Activated CD4-positive, alpha-beta T cell treated with anti-CD3 and anti-CD28 coated beads for 4 hours (primary cell): ENCODE measurements at places on chromosomes 3 and 15.

DNA sequence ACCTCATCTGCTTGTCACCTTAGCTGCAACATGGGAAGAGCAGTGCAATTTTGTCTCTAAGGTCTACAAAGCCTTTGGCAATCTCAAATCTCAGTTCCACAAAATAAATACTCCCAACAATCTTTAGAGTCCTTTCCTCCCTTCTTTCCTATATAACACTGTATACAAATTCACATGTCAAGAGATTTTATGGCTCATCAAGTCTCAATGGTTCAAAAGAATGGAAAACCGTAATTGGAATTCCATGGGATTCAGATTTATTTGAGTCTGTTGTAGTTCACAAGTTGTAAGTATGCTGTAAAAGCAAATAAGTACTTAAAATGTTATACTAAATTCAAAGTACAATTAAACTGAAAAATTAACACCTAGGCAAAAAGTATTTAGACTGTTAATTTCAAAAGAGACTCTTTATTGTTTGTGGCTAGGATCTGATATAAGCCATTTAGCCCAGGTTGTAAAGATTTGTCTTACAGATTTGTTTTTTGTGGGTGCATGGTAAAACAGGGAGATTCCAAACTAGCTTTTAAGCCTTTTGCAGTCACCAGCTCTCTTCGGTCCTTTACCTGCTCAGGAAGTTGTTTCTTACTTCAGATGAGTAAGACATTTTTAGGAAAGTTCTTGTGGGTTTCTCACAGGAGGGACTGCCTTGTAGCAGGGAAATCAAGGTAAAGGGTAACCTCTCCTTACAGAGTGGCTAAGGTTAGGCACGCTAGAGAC, 50.1 kb downstream of the CMSS1 start:
- no peak for DNase-seq

- DNase-seq, result no peak
These were observed 34.3 kb upstream of the TRAK1 start for GRCh38 chr3:42056840-42057239.

DNA sequence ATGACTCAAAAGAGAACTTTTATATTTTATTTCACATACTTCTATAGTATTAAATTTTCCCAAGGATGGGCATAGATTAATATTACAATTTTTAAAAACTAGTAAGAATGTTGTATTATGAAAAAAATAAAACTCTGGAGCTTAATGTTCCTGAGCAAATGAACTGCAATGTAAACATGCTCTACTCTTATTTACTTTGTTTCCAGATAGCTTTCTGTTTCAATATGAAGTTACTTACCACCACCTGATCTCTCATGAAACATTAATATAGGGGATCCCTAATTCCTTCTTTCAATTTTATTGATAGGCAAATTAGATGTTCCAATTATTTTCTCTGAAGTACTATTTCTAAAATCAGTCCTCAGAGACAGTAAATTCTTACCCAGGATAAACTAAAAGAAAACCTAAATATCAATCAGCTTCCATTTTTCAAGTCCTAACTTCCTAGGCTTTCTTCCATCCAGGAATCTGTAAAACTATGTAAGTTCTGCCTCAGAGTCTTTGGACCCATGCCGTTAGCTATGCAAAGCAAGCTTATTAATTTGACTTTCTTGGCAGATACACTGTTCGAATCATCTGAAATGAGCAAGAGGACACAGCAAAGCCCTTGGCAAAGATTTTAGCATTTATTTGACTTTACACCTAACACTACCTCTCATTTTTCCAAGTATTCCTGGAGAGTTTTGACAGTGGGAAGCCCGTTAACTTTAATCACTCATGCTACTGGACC, 93.2 kb downstream of the PLCH1 start:
- no peak for DNase-seq

DNA sequence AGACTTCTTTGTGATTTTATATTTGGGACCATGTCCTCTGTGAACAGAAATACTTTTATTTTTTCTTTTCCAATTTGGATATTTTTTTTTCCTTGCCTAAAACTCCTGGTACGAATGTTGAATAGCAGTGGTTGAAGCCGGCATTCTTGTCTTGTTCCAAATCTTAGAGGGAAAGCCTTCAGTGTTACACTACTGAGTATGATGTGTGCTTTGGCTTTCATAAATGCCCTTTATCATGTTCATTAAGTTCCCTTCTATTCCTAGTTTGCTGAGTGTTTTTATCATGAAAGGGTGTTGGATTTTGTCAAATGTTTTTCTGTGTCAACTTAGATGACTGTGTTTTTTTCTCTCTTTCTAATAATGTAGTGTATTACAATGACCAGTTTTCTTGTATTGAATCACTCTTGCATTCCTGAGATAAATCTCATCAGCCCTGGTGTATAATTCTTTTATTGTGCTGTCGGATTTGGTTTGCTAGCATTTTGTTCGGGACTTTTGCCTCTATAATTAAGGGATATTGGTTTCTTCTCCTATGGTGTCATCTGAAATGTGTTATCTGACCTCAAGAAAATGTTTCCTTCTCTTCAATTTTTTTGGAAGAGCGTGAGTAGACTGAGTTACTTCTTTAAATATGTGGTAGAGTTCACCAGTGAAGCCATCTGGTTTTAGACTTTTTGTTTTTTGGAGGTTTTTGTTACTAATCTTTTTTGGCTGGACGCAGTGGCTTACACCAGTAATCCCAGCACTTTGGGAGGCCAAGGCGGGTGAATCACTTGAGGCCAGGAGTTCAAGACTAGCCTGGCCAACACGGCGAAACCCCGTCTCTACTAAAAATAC, 33.3 kb downstream of the MAP1A start:
- no peak for DNase-seq

DNA sequence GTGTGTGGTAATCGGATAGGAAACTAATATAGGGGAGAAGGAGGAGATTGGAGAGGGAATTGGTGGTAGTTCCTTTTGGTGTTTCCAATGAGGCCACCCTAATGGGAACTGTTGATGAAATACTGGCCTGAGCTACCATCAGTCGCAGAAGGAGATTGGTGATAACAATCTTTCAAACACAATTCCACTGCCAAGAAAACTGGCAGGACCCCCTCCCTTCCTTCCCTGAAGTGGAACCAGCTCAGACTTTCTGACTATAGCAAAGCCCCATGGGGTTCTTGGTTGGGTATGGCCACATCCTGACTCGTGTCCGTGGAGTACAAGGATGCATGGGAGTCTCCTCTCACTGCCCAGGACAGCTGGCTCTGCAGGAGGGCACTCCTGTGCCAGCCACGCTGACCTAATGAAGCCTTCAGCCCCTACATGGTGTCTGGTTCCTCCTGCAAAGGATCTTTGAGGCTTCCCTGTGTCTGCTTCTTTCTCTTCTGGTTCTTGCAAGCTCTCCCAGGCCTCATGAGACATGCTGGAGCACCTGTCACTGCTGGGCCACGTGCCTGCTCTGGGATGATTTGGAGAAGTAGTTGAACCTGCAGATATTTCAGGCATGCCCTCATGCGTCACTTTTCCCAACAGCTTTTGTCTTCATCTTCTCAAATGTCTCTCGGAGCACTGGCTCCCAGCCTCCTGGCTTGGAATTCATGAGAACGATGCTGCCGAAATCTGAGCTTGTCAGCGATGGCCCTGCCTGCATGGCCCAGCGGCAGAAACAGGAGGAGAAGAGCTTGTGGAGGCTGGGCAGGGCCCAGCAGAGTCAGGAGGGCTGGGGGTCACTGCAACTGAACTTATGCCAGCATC, 90.0 kb upstream of the ADPGK start:
- no peak for DNase-seq
